ENCODE measurements at places on chromosomes 6 and 20.

DNA sequence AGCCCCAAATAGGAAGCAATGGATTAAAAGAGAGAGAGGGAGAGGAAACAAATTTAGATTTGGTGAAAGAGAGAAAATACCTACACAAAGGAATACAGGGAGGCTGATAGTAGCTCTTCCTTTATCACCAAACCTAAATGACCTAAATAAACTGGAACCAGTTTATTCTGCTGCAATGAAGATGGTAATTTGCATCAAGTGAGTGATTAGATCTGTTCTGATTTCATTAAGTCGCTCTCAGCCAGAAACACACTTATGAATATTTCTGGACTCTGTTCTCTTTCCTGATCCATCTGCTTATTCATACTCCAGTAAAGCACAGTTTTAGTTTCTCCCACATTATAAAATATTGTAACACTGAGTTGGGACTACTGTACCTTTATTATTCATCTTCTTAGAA is 83.4 kb upstream of the BMP5 start:
- DNase-seq: no peak

DNA sequence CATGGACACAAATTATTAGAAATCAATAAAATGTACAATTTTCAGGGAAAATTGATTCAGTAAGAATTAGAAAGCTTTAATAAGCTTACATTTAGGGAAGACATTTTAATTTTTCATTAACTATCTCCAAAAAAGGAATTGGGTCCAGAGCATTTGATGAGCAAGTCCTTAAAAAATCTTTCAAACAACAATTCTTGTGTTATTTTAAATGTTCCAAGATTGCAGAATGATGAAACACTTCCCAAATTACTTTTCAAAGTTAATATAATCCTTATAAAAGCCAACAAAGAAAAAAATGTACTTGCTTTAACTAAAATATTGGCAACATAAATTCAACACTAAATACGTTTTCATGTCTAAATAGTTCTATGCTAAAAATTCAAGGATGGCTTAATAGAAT is 102.0 kb downstream of the ADAT2 start:
- DNase-seq: no peak

DNA sequence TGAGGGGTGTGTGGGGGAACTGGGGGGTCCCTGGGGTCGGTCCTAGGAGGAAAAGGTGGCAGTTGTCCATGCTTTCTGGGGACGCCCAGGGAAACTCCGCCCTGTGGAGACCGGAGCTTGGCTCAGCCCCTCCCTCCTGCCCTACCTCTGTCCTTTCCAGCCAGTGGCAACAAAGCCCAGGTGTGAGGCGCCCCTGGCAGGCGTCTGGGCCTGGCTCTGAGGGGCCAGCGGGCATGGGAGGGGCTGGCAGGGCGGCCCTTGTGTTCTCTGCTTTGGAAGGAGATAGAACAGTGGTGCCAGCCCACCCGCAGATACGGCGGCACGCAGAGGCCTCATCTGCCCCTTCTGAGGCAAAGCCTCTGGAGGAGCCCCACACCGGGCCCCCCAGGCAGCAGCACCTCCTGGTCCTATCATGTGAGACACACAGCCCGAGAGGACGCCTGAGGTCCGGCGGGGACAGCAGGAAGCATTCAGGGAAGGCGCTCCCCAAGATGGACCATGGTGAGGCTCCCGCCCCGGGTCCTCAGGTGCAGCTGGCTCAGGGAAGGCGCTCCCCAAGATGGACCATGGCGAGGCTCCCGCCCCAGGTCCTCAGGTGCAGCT is 47.9 kb downstream of the YTHDF1 start:
- no peak for DNase-seq

DNA sequence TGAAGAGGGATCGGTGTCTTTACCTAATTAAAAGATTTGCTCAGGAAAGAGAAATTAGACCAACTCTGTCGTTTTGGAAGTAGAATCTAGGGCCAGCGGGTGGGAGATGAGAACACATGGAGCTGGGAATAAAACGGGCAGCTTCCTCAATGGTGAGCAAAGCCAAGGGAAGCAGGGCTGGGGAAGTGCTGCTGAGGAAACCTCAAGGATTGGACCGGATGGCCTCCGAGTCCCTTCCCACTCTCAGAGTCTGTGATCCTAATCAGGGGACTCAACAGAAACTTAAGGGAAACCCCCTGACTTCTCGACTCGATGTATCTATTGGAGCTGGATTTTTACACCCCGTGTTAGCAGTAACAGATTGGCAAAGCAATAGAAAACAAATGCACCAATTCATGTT is 10.8 kb downstream of the GCNT2 start:
- DNase-seq: no peak

DNA sequence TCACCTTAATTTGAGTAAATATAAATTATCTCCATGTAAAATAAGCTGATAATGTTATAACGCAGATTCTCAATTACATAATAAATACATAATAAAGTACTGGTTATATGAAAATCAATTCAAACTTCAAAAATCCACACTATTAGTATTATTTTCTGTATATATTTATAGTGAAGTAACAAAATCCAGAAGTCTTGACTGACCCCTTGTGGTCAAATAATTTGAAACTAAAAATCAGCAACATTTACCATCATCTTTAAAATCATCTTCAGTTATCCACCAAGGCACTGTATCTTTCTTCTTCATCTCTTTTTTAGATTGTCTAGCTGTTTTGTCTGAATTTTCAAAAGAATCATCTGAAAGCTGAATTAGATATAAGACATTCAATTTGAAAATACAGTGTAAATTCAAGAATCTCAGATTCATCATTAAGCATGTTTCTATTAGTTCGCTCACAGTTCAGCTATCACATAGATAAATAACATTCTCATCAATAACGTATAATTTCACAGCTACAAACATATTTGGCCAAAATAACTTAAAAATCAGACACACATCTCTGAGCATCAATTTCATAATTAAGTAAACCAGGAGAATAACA is 6.5 kb downstream of the CEP162 start:
- DNase-seq: no peak

DNA sequence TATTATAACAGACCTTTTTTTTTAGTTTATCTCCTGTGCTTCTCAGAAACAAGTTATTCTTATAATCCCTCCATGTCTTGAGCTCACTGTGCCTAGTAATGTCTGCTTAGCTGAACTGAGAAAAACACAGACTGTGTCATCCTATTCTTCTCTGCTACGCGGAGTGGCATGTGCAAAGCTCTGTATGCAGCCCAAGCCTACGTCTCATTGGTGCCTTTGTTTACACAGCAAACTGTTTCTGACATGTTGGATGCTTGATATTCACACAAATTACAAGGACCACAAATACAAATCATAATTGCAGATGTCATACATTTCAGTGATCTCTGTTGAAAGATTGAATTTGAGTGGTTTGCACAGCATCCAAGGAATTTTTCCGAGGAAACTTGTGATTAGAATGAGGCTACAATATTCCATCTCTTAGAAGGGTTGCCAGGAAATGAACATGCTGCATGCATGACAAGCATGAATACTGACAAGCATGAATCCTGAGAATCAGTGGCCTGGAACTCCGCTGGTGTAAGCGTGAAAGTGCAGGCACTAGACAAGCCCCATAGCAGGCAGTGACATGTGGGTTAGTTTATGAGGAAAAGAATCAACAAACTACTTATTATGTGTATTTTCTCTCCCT is 128.4 kb upstream of the SGK1 start:
- no peak for DNase-seq

GRCh38 chr20:4082406-4083097 is 67.2 kb upstream of the RNF24 start:
- DNase-seq: no peak

DNA sequence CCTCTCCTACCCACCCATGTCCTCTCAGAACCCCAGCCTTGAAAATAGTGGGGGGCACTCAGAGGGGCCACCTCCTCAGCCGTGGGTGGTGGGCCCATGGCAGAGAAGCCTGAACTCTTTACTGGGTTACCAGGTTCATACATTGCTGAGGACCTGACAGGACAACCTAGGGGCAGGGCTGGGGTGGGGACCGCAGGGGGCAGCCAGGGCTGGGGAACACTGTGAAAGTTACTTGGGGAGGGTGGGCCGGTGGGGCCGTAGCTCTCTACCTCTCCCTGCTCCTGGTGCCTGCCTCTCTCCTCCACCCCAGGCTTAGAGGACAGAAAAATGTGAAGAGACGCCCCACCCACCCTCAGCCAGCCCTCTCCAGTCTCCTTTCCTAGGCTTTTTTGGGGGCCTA is 15.4 kb downstream of the MDFI start:
- no peak for DNase-seq

- DNase-seq: no peak
Observed at GRCh38 chr6:53813096-53813495, 18.3 kb downstream of the LRRC1 start.

GRCh38 chr6:90787446-90787845 is 200.6 kb upstream of the MAP3K7 start:
- no peak for DNase-seq

DNA sequence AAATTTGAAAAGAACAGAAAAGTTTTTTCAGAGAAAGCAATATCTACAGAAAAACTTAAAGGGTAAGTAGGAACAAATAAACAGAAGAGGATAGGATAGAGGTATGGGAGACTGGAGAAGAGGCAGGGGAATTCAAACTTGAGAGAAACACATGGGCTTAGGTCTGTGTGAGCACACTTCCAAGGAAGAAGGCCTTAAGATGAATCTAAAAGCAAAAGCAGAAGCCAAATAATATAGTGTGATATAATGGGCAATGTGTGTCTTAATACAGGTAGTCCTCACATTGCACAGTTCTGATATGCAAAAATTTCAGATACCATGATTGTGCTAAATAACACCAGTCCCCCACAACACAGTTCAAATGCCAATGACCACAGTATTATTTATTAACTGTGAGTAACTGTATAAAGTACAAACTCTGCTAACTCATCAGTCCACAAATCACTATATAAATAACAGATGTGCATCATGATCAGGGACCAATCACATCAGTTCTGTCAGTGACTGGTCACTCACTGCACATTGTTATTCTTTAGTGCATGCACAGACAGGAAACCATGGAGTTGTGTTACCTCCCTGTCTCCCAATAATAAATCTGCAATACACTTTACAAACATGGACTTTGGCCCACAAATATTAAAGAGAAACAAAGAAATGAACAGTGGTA is 18.6 kb downstream of the SNX14 start:
- no peak for DNase-seq
